ENCODE measurements at places on chromosomes 6 and 20.

GRCh38 chr6:159691133-159691962 is 1.7 kb downstream of the SOD2 start:
- DNase-seq: peak; percentile 76

- peak; percentile 71 for DNase-seq
Measured at GRCh38 chr6:73586416-73586974, 65.7 kb upstream of the EEF1A1 start.

DNA sequence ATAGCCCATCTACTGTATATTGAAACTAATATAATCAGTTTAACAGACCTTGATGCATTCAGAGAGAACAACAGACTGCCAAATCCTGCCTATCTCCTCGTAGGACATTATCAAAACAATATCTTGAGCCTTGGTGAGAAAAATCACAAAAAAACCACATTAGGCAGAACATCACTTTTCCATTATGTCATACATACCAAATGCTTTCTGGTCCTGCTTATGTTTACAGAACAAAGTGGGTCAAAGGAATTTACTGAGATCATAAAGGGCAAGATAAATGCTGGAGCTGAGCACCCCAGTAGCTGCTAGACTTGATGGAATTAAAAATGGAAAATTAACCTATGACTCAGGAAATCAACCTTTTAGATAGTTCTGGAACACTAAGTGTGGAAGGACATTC is 195.3 kb upstream of the KCNK16 start:
- no peak for DNase-seq

GRCh38 chr20:25750765-25751696 is 54.4 kb upstream of the ZNF337 start:
- peak; percentile 68 for DNase-seq

GRCh38 chr20:10978019-10978702 is 304.4 kb upstream of the JAG1 start:
- DNase-seq: no peak

DNA sequence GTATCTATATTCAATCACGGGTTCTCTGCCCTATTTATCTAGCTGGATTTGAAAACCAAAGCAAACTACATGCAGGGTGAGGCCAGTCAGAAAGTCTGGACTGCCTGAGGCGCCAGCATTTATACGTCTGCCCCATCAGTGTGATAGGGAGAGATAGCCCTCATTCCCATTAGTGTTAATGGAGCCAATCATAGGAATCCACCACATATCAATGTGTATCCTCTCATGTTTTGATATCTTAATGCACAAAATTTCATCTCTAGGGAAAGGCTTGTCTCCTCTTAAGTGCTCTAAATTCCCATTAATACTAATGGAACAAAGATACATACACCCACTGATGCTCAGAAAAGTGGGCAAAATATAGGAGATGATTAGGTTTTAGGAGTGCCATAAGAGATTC is 376.2 kb downstream of the BTBD3 start:
- DNase-seq: no peak

DNA sequence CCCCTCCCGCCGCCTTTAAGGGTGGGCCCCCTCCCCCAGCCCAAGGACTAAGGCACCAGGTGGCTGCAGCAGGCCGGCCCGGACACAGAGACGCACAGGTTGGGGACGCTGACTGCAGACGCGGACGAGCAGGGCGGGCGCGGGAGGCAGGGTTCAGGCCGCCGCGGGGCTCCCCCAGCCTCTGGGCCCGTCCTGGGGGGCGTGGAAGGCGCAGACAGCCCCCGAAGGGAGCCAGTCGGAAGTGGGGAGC is 9.3 kb downstream of the DUSP15 start:
- no peak for DNase-seq

DNA sequence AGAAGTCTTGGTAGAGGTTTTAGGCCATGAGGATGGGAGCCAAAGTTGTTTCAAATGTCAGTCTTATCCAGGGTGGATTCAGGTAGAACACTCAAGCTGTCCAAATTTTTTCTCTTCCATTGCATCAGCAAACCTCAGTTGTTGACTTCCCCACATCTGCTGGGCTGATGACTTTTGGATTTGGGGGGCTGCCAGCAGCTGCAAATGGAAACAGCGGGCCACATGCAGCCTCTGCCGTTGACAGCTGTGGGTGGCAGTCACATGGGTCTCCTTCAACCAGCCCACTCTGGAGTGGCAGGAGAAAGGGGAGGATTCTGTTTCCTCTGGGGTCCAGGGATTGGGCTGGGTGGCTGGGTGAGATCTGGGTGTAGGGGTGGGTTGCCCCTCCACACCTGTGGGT is 5.8 kb upstream of the MLN start:
- DNase-seq: no peak

- no peak for DNase-seq
Measured at GRCh38 chr20:54545676-54546358, 70.4 kb downstream of the DOK5 start.

- DNase-seq: peak; percentile 72
Measured at GRCh38 chr6:136317021-136317694, 27.5 kb upstream of the BCLAF1 start.

DNA sequence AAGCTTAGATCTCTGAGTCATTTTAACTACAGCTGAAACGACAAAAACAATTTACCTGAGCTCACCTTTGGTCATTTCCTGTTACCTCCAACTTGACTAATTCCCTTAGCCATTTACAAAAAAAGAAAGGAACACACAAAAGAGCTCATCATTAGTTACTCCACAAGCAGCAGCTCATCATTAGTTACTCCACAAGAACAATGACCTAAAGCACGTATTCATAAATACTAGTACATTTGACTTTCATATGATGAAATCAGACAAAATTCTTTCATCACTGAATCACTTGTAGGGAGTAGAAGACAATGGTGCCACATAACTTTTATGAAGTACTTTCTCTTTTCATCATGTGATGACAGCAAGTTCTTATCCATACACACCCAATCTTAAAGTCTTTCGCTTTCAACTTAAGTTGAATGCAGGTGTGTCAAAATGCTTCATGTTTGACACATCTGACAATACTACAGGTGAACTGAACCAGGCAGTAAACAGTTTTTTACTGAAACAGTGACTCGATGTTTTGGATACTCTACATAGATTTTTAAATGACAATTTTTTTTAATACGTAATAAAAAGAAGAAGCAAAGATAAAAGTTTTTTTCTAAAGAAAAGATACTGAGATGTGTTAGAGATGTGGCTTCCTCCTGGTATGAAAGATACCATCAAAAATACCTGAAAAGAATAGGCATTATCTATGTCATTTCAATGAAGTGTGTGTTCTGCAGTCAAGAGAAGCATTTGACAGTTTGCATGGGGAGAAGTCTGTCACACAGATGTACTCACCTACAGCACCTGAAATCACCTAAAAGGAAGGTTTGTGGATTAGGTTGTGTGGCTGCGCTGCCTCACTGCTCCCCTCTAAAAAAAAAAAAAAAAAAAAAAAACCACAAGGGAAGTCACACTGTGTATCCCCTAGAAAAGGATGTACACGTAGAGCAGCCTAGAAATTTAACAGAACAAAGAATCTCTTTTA is 109.1 kb downstream of the PRDM1 start:
- peak; percentile 10 for DNase-seq

DNA sequence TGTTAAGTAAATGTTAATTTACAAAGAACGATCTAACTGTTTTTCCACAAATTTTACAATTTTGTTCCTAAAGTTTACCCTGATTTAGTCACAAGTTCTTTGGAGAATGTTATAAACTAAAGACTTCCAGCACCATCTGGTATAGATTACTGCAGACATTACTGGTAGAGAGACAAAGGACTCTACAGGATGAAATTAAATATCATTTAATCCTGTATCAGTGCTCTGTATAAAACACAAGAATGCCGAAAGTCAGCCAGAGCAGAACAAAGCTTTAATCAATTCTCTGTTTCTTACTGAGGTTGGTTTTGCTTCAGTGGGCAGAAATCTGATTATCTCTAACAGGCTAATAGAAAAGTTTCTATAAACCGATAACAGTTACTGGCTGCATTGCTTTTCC is 763.6 kb downstream of the TENT5A start:
- DNase-seq: no peak

DNA sequence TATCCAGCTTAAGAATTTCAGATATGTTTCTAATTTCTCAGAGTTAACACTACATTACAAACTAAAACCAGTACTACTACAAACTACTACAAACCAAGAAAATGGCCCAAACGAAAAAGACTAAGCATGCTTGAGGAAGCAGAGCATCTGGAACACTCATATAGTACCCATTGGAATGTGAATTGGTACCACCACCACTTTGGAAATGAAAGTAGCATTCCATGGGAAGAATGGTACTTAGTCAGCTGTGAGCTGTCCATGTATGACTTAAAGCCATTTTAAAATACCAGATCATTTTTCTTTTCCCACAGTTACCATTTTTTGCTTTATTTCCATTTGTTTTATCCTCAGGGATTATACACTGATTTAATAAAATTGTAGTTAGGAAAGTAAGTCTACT is 30.5 kb downstream of the FBXO9 start:
- no peak for DNase-seq

DNA sequence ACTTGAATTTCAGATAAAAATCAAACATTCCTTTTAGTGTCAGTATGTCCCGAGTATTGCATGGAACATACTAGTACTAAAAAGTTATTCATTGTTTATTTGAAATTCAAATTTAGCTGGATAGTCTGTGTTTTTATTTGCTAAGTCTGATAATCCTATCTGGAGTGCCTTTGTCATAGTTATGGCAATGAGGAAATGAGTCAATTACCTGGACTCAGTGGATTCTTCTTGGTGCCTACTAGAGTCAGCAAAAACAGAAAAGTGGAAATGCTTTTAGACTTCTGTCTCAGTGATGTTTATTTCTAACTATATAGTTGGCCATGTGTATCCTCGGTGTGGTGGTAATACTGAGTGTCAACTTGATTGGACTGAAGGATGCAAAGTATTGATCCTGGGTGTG is 121.3 kb upstream of the EEF1E1 start:
- DNase-seq: no peak

DNA sequence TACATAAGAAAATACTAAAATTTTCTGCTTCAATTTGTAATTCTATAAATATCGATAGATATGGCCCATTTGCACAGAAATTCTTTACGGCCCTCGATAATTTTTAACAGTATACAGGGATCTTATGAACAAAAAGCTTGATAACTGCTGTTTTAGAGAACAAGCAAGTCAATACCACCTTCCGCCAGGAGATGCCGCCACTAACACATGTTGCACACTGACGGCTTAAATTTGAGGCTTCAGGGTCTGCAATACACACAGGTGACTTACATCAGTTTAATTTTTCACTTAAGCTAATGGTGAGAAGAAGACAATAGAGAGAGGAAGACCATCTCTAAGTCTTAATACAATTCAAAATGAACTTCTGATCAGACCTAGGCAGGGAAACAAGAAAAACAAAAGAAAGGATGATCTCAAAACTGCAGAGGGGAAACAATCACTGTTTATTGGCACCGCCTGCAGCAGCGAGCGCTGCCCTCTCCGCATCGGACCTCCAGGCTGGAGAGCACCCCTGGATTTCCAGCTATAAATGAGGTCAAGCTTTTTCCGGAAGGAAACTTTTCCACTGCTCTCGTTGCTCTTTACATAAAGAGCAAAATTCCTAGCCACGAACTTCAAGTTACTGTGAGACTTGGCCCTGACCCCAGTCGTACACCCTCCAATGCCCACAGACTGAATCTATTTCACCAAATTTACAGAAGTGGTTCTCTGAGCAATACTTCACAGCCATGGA is 53.9 kb downstream of the OTOR start:
- DNase-seq: peak; percentile 72

DNA sequence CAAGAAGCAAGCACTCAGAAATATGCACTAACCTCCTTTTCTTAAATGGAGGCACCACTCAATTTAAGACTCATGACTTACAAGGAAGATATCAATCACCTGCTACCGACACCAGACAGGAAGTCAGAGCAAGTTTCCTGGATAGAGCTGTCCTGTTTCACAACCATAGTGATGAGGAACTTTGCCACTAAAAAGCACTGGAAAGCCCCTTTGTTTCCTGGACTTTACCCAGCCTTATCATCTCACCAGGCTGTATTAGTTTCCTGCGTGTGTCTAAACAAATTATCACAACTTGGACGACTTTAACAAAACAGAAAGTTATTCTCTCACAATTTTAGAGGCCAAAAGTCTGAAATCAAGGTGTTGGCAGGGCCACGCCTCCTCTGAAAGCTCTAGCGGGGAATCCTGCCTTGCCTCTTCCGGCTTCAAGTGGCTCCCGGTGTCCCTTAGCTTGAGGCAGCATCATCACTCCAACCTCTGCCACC is 253.8 kb upstream of the STXBP5 start:
- peak; percentile 46 for DNase-seq

DNA sequence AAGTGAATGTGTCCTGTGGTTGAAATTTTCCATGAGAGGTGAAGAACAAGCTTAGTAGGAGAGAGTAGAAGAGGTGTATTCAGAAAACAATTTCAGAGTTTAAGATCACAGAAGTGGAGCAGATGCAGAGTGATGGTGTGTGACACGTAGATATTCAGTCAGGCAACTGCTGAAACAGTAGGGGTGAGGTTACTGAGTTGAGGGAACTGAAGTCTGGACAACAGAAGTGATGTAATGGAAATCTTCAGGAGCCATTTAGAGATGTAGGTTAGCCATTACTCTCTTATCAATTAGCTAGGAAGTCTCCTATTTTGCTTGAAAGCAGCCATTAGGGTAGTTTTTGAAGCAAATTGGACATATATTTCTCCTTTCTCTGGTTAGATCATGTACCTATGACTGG is 584.4 kb downstream of the PKHD1 start:
- DNase-seq: no peak

- DNase-seq: no peak
Measured at GRCh38 chr6:165662041-165662748, 846 bp downstream of the PDE10A start.

- DNase-seq: no peak
Measured at GRCh38 chr6:4656106-4656505, 120.1 kb upstream of the CDYL start.

DNA sequence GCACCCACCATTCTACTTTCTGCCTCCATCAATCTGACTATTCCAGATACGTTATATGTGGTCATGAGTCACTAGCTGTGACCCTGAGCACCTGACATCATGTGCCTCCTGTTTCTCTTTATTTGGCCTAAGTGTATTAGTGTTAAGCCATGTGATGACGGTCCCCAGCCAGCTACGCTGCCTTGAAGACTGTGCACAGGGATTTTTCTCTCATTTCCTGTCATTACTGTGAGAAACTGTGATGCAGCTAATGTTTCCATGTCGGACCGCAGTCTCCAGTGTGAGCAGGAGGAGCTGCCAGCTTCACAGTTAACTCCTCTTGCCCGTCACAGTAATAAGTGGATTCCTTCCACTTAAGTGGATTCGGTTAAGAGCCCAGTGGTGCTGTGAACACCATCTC is 9.9 kb upstream of the SPATS1 start:
- peak; percentile 18 for DNase-seq

- DNase-seq: peak; percentile 86
Measured at GRCh38 chr6:24935366-24936152, at the start of gene RIPOR2. Gene RIPOR2 (minus strand): TSS chr6:24935960. CDS start chr6:24935898, 62 bp downstream.

GRCh38 chr20:41586772-41587171 is 31.4 kb downstream of the CHD6 start:
- peak; percentile 52 for DNase-seq

GRCh38 chr6:43107344-43108062 is 31.4 kb downstream of the PTK7 start:
- DNase-seq: no peak

GRCh38 chr6:24930431-24930871 is 5.3 kb downstream of the RIPOR2 start:
- no peak for DNase-seq

- no peak for DNase-seq
Measured at GRCh38 chr6:90219209-90219985, 77.2 kb downstream of the BACH2 start.

GRCh38 chr20:60749804-60750602 is 502.1 kb upstream of the CDH4 start:
- DNase-seq: no peak

All from suppressor macrophage (primary cell).